Stimulated activated CD4-positive, alpha-beta T cell treated with anti-CD3 and anti-CD28 coated beads, Interleukin-1b, Interleukin-23, amount 100 ng/mL, for 1 hour (primary cell): ENCODE measurements at places on chromosomes 3 and 15.

- no peak for DNase-seq
Observed at GRCh38 chr3:176794406-176794805, 402.9 kb downstream of the TBL1XR1 start.

DNA sequence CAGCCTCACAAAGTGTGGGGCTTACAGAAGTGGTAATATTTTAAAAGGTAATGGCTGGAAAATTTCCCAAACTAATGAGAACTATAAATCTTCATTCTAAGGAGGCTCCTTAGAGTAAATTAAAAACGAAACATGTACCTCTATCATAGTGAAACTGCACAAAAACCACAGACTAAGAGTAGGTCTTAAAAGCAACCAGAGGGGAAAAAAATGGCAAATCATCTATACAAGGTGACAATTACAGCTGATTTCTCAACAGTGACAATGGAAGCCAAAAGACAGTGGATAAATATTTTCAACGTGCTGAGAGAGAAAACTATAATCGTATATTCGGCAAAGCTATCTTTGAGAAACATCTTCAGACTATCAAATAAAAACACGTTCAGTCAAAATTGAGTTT lies 20.6 kb downstream of the HEG1 start:
- no peak for DNase-seq

DNA sequence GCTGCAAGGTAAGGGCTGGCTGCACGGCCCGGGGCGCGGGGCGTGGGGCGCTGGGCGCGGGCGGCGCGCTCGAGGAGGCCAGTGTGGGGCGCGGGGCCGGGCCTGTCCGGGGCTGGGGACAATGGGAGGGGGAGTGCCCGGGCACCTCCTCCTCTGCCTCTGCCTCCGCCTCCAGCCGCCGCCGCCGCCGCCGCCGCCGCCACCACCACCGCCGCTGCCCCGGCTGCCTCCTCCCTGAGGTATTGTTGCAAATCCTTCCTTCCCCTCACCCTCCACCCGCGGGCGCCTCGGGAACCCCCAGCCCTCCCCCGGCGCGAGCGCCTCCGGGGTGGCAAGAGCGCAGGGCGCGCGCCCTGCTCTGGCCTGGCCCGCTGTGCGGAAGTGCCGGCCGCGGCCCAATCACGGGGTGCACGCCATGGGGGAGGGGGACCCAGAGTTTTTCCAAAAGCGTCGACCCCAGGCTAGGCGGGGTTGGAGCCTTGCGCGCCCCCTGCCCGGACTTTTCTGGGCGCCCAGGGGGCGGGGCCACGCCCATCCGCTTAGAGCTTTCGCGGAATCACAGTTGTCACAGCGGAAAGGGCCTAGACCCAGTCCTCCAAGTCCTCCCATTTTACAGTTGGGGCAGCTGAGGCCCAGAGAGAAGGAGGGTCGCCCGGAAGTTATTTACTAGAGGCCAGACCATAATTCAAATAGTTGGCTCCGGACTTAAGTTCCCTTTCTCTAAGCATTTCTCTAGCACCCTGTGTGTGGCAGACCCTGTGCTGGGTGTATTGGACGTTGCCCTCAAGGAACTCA lies at the start of gene LPP:
TSS of gene LPP (plus strand) at position 144 of the 795 bp plus-strand sequence. CDS start 251,964 bp downstream, outside the sequence.
- peak; percentile 55 for DNase-seq

- DNase-seq = no peak
Observed at GRCh38 chr15:39358441-39359041, 222.3 kb upstream of the THBS1 start.

GRCh38 chr3:39315420-39315819 lies 14.1 kb upstream of the CCR8 start:
- no peak for DNase-seq

DNA sequence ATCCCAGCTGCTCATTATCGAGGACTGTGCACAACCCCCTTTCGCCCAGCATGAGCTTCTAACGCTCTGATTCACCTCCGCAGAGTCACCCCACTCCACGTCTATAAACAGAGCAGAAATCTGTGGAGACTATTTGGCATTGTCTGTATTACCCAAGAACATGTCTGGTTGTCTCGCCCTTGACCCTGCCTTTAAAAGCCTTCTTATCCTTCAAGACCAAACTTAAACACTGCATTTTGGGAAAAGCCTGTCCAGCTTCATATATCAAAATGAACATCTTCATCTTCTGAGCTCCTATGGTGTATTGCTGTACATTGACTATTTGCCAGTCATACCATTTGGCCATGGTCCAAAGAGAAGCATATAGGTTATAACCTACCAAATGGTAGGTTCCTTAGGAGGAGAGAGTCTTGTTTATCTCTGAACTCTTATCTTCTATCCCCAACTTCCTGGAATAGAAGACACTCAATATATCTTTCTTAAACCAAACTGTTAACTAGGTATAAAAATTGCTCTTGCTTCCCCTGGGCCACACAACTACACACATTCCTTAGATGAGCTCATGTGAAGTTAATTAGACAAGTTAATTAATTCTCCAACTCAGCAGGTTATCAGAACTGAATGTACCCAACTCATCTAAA lies 90.1 kb downstream of the FBN1 start:
- no peak for DNase-seq

GRCh38 chr3:150736903-150737832 lies 25.8 kb downstream of the SIAH2 start:
- no peak for DNase-seq

- no peak for DNase-seq
Observed at GRCh38 chr3:186510374-186511079, 33.7 kb downstream of the CRYGS start.
